ENCODE measurements at places on chromosomes 6 and 20. TPM values are rescaled to one million over a fixed set of nuclear protein-coding genes. Genes with fewer than 3 reads are reported as not detected.

DAAM2 gene
- total RNA-seq = 50.3 TPM

PET117 gene
- total RNA-seq = 10.7 TPM

SLC12A5 gene
- 15.2 TPM for total RNA-seq

CTCFL gene
- not detected for total RNA-seq

DCDC2 gene
- 3.2 TPM for total RNA-seq

LST1 gene
- not detected for total RNA-seq

AIF1 gene
- total RNA-seq = not detected

BNIP5 gene
- total RNA-seq = not detected

ROS1 gene
- not detected for total RNA-seq

SYNE1 gene
- 64.0 TPM for total RNA-seq

ADGRB3 gene
- total RNA-seq = 0.87 TPM

NEURL2 gene
- 6.9 TPM for total RNA-seq

CLPSL2 gene
- not detected for total RNA-seq

RTN4IP1 gene
- total RNA-seq = 5.3 TPM

ZFP57 gene
- total RNA-seq = 0.36 TPM

DNA sequence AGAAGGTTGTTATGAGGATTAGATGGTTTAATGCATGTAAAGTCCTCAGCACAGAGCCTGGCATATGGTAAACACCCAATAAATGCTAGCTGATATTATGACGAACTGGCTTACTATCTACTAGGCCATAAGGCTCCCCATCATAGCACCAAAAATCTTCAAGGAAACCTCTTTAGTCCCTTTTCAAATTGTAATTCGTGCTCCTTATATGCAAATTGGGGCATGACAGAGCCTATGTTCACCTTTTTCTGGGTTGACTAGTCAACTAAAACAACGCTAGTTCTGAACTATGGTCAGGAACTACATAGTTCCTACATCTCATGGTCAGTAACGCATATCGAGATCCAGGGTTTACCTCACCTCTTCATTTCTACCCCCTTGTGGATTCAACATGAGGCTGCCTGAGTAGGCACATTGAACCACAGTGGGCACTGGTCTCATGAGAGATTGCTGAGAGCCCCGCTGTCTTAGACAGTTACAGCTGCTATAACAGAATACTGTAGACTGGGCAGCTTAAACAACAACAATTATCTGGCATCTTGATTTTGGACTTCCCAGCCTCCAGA lies 97.2 kb upstream of the TNFAIP3 start:
- H3K27me3 ChIP-seq = no peaks in the 10 kb centered on the region
- H3K36me3 ChIP-seq = no peaks in the 10 kb centered on the region
- DNase-seq = no peak

GRCh38 chr20:48751871-48752270 lies 75.9 kb downstream of the PREX1 start:
- H3K4me3 ChIP-seq = no peak overlapping the region
- peaks cover 6% of the 10 kb centered on the region for H3K4me1 ChIP-seq
- H3K27me3 ChIP-seq = no peaks in the 10 kb centered on the region
- no peaks in the 10 kb centered on the region for H3K36me3 ChIP-seq

DNA sequence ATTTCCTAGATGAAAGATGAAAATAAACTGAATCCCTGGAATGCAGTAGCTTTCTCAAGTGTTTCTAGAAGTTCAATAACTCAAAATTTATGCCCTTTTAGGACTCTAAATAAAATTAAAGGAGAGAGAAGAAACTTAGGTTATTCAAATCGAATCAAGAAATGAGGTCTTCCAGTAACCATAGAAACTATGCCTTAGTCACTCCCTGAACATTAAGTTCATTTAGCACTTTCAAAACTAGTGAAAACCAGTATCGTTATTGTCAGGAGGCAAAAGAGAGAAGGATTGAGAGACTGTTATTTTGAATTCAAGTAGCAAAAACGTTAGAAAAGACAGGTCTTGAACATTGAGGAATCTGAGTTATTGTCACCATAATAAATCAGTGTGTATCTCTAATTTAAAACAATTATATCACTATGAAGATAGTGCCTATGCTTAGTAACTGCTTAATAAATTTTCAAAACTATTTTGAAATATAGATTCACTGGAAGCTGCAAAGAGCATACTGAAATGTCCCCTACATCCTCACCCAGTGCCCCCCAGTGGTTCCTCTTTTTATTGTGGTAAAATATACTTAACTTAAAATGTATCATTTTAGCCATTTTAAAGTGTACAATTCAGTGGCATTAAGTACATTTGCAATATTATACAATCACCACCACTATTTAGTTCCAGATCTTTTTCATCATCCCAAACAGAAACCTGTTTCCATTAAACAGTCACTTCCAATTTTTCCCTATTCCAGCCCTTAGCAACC lies 4.6 kb downstream of the RPP21 start:
- H3K4me3 ChIP-seq = no peak overlapping the region
- H3K27me3 ChIP-seq = peaks cover 16% of the 10 kb centered on the region
- H3K36me3 ChIP-seq = no peaks in the 10 kb centered on the region
- no peak overlapping the region for H3K27ac ChIP-seq
- no peak for DNase-seq

DNA sequence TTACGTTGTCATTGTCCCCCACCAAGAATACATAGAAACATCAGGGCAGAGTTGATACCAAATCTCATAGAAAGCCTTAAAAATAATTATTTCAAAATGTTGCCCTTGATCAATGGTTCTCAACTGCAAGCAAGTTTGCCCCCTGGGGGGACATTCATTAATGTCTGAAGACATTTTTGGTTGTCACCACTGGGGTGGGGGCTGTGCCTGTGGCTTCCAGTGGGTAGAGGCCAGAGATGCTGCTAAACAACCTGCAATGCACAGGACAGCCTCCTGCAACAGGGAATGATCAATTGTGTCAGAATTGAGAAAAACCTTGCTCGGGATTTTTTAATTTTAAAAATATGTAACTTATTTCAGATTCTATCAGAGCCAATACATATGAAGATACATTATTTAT lies 130.6 kb upstream of the DOK5 start:
- no peaks in the 10 kb centered on the region for H3K36me3 ChIP-seq
- DNase-seq = no peak
- peaks cover 33% of the 10 kb centered on the region for H3K4me1 ChIP-seq
- H3K27me3 ChIP-seq = no peaks in the 10 kb centered on the region

GRCh38 chr6:20947977-20948376 lies 413.7 kb downstream of the CDKAL1 start:
- H3K27ac ChIP-seq = no peak overlapping the region
- no peaks in the 10 kb centered on the region for H3K36me3 ChIP-seq
- no peak overlapping the region for H3K4me3 ChIP-seq
- H3K27me3 ChIP-seq = no peaks in the 10 kb centered on the region

- H3K36me3 ChIP-seq = no peaks in the 10 kb centered on the region
- DNase-seq = no peak
- peaks cover 22% of the 10 kb centered on the region for H3K4me1 ChIP-seq
- H3K27ac ChIP-seq = no peak overlapping the region
Measured at GRCh38 chr6:11280394-11280793, 47.9 kb upstream of the NEDD9 start.

GRCh38 chr6:18584372-18584771 lies 197.2 kb downstream of the RNF144B start:
- H3K36me3 ChIP-seq = no peaks in the 10 kb centered on the region
- H3K27me3 ChIP-seq = no peaks in the 10 kb centered on the region
- DNase-seq = no peak
- H3K4me3 ChIP-seq = no peak overlapping the region

- H3K27ac ChIP-seq = peak overlapping the region; percentile 100
- no peaks in the 10 kb centered on the region for H3K27me3 ChIP-seq
- H3K36me3 ChIP-seq = no peaks in the 10 kb centered on the region
- H3K4me1 ChIP-seq = peaks cover 46% of the 10 kb centered on the region
Measured at GRCh38 chr6:169169375-169169774, 84.3 kb downstream of the THBS2 start.

DNA sequence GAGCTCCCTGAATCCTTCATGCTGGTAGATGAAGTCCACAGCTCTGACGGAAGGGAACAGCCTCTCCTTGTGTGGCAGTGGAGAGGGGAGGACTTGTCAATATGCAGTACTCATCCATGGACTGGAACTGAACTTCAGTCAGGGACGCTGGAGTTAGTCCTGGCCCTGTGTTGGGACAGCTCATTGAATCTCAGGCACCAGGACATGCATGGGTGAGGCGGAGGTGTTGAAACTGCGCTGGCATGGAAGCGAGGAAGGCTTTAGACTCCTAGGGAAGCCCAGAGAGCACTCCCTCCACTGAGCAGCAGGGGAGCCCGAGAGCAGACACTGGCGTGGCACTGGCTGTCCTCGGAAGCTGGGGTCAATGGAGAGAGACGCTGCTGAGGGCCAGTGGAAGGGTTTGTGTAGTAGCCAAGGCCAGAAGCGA lies 161.3 kb upstream of the GGTLC1 start:
- H3K27me3 ChIP-seq = no peaks in the 10 kb centered on the region
- no peak overlapping the region for H3K27ac ChIP-seq
- H3K36me3 ChIP-seq = no peaks in the 10 kb centered on the region
- DNase-seq = no peak
- H3K4me3 ChIP-seq = no peak overlapping the region
- H3K4me1 ChIP-seq = peaks cover 4% of the 10 kb centered on the region

GRCh38 chr20:711576-711975 lies 36.0 kb upstream of the SCRT2 start:
- no peak overlapping the region for H3K27ac ChIP-seq
- DNase-seq = no peak
- no peaks in the 10 kb centered on the region for H3K36me3 ChIP-seq

DNA sequence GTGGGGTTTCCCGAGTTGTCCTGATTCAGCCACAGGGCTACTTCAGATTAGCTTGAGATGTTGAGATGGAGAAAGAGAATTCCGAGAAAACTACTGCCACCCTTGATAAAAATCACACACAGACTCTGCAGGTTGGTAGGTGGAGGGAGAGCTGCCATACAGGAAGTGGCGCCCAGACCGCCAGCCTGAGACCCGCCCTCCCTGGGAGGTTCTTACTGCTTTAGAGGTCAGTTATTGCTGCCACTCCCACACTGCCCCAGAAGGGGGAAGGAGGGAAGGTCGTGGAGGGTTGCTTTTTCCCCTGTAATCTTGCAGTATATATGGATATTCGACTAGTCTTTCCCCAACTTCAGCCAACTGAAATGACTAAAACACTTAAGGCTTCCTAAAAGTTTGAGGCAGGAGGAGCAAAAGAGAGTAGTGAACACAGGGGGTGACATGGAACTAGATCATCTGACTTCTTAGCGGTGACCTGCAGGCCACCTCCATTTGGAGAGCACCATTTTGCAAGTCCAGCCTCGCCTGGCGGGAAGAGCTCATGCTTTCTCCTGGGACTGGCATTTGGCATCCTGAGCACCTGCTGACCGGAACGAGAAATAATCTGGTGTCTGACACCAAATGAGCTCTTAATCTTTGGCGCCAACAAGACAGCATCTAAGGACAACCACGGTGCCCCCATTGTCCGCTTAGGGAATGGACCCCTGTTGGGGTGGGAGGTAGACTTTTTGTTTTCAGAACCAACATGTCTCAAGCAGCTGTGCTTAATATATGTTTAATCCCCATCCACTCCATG lies 35.7 kb upstream of the SLC22A1 start:
- no peak overlapping the region for H3K27ac ChIP-seq
- no peaks in the 10 kb centered on the region for H3K4me1 ChIP-seq
- no peaks in the 10 kb centered on the region for H3K27me3 ChIP-seq
- no peak overlapping the region for H3K4me3 ChIP-seq
- no peak for DNase-seq
- H3K36me3 ChIP-seq = peaks cover 30% of the 10 kb centered on the region

GRCh38 chr6:34358389-34358905 lies 34.0 kb downstream of the NUDT3 start:
- H3K4me3 ChIP-seq = no peak overlapping the region
- peaks cover 34% of the 10 kb centered on the region for H3K4me1 ChIP-seq
- H3K27me3 ChIP-seq = no peaks in the 10 kb centered on the region
- no peak for DNase-seq
- no peak overlapping the region for H3K27ac ChIP-seq

- H3K4me3 ChIP-seq = no peak overlapping the region
- DNase-seq = no peak
- H3K4me1 ChIP-seq = no peaks in the 10 kb centered on the region
Measured at GRCh38 chr6:21246075-21246474, 347.5 kb upstream of the SOX4 start.

DNA sequence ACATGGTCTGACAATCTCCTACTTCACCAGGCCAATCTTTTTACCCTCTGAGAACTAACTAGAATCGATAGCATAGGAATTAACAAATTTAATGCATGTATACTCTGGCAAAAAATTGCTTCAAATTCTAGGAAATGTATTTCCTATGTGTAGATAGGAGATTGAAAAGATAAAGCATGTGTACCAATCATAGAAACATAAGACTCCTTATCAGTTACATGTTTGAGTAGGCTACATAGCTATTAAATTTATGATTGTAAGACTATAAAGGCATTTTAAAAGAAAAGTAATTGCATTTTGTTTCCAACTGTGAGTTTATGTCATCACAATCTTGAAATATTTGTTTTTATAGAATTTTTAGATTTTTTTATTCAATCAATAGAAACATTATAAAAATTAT lies 196.6 kb upstream of the HEY2 start:
- no peaks in the 10 kb centered on the region for H3K27me3 ChIP-seq
- no peak overlapping the region for H3K4me3 ChIP-seq
- no peaks in the 10 kb centered on the region for H3K36me3 ChIP-seq
- H3K27ac ChIP-seq = no peak overlapping the region
- H3K4me1 ChIP-seq = no peaks in the 10 kb centered on the region

GRCh38 chr6:44048277-44048676 lies 79.0 kb downstream of the MRPL14 start:
- H3K27ac ChIP-seq = no peak overlapping the region
- H3K4me1 ChIP-seq = peaks cover 57% of the 10 kb centered on the region
- no peaks in the 10 kb centered on the region for H3K27me3 ChIP-seq
- DNase-seq = no peak
- H3K4me3 ChIP-seq = no peak overlapping the region

- peak; percentile 90 for DNase-seq
- H3K27ac ChIP-seq = peak overlapping the region; percentile 36
- H3K4me3 ChIP-seq = no peak overlapping the region
- H3K36me3 ChIP-seq = no peaks in the 10 kb centered on the region
Measured at GRCh38 chr6:133964052-133964451, 11.0 kb downstream of the TBPL1 start.

GRCh38 chr6:95286874-95287273 lies 290.5 kb upstream of the MANEA start:
- no peak overlapping the region for H3K27ac ChIP-seq
- no peaks in the 10 kb centered on the region for H3K4me1 ChIP-seq
- no peak overlapping the region for H3K4me3 ChIP-seq
- H3K36me3 ChIP-seq = no peaks in the 10 kb centered on the region

DNA sequence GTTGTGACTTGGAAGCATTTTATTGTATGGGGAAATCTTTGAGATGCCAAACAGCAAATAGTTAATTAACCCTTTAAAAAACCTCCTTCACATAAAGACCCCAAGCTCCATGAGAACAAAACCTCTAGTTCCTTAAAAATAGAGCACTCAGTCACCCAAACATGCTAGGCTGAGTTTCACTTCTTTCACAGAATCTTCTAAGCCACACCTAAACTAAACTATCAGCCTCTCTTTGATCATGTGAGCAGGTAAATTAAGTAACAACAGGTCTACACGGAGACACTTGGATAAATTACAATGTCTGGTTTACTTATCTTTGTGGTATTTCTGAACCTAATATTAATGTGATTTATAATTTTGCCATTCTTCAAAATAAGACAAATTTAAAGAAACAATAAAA lies 205.2 kb upstream of the MARCKS start:
- H3K4me1 ChIP-seq = peaks cover 10% of the 10 kb centered on the region
- no peaks in the 10 kb centered on the region for H3K27me3 ChIP-seq
- no peak overlapping the region for H3K4me3 ChIP-seq
- no peaks in the 10 kb centered on the region for H3K36me3 ChIP-seq
- no peak overlapping the region for H3K27ac ChIP-seq

Data from astrocyte (in vitro differentiated cells and primary cell).